ENCODE measurements at places on chromosomes 3 and 15. TPM values are rescaled to one million over a fixed set of nuclear protein-coding genes. Genes with fewer than 3 reads are reported as not detected.

Gene KBTBD13
- not detected for total RNA-seq

Gene SLC15A2
- total RNA-seq = 1.1 TPM

Gene NPAP1
- not detected for total RNA-seq

Gene CLRN1
- not detected for total RNA-seq

Gene SLC6A1
- total RNA-seq = not detected

Gene CEP19
- total RNA-seq = 6.5 TPM

Gene MAGEL2
- total RNA-seq = not detected

Gene TATDN2
- total RNA-seq = 36.9 TPM
